ENCODE measurements at places on chromosomes 13 and 19.

GRCh38 chr13:67854990-67855389 lies 624.9 kb upstream of the PCDH9 start:
- no peak for DNase-seq

DNA sequence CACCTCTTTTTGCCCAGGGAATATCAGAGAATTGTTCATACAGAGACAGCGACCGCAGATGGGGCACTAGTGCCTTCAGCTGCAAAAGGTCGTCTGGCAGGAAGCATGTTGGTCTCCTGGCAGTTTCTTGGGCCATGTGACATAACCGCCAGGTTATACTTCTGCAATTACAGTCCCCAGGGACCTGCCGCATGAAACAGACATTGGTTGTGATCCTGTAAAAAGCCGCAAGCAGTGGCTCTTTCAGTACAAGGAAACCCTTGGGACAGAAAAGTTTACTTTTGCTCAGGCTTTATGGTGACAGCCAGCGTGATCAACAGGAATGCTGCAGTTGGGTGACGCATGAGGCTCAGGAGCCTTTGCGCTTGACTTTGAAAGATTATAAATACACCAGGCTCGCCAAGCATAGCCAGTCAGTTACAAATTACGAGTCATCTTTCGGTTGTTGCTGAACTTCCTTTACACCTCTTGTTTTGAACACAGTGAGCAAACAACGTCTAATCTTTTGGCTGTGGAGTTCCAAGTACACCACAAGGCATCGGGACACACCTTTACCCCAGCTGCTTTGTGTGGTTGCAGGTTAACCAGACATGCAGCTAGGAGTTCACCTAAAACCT lies 50.5 kb upstream of the UBE2L5 start:
- DNase-seq, result peak; percentile 84

DNA sequence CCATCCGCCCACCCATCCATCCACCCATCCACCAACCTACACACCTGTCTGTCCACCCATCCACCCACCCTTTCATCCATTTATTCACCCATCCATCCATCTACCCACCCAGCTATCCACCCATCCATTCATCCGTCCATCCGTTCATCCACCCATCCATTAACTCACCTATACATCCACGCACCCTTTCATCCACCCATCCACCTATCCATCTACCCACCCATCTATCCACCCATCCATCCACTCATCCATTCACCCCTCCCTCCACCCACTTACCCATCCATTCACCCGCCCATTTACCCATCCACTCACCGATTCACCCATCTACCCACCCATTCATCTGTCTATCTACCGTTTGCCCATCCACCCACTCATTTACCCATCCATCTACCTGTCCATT lies 17.6 kb downstream of the KLHL26 start:
- no peak for DNase-seq

DNA sequence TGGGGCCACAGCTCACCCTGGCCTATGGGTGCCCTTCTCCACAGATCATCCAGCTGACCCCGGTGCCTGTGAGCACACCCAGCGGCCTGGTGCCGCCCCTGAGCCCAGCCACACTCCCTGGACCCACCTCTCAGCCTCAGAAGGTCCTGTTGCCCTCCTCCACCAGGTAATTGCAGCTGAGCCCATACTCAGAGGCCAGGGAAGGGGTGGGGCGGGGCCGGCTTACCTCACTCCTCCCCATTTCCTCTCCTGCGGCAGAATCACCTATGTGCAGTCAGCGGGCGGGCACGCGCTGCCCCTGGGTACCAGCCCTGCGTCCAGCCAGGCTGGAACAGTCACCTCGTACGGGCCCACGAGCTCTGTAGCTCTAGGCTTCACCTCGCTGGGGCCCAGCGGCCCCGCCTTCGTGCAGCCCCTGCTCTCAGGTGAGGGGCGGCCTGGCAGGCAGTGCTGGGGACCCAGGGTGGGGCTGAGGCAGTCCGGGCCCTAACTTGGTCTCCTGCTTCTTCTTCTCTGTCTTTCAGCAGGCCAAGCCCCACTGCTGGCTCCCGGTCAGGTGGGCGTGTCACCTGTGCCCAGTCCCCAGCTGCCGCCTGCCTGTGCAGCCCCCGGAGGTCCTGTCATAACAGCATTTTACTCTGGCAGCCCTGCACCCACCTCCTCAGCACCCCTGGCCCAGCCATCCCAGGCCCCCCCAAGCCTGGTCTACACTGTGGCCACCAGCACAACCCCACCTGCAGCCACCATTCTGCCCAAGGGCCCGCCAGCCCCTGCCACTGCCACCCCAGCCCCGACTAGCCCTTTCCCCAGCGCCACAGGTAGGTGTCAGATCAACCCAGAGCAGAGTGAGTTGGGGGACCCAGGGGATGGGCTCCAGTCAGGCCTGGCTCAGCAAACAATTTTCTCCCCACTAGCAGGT lies 9.6 kb upstream of the PRR19 start:
- DNase-seq, result no peak

GRCh38 chr19:45646345-45646698 lies 7.1 kb upstream of the EML2 start:
- no peak for DNase-seq

DNA sequence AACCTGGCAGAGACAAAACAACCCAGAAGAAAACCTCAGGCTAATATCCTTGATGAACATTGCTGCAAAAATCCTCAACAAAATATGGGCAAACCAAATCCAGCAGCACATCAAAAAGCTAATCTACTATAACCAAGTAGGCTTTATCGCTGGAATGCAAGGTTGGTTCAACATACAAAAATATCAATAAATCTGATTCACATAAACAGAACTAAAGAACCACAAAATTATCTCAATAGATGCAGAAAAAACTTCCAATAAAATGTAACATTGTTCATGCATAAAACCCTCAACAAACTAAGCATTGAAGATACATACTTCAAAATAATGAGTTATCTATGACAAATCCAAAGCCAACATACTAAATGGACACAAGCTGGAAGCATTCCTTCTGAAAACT lies 8.8 kb downstream of the ZNF724 start:
- no peak for DNase-seq

DNA sequence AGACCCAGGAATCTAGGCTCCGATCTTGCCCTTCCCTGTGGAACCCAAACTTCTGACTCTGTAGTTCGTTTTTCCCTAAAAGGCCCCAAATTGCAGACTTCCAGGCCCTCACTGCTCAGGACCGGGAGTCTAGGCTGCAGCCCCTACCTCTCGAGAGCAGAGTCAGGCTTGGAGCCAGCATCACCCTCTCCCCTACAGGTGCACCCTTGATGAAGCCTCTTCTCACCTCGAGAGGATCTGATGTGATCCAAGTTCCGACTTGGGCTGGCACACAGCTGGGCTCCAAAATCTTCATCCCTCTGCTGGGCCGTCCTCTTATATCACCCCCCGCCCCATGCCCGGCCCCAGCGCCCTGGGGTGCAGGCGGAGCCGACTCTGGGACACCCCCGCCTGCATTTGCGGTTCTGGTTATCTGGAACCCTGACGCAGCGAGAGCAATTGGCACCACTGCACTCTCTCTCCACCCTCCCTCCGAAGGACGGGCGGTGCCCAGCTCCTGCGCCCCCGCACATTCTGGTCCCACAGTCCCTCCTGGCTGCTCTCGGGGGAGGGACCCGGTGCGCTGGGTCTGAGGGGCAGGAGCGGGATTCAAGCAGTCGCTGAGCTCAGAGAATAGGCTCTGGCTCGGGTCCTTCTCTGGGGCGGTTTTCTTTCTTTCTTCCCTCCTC lies at the start of gene KLK7:
TSS of gene KLK7 (minus strand) at position 293 of the 668 bp plus-strand sequence. CDS start 1,518 bp downstream, outside the sequence.
- DNase-seq, result no peak
